ENCODE measurements at places on chromosomes 13 and 19.
A peak's percentile ranks its signal among the peaks of the same experiment; 100 is the strongest.

DNA sequence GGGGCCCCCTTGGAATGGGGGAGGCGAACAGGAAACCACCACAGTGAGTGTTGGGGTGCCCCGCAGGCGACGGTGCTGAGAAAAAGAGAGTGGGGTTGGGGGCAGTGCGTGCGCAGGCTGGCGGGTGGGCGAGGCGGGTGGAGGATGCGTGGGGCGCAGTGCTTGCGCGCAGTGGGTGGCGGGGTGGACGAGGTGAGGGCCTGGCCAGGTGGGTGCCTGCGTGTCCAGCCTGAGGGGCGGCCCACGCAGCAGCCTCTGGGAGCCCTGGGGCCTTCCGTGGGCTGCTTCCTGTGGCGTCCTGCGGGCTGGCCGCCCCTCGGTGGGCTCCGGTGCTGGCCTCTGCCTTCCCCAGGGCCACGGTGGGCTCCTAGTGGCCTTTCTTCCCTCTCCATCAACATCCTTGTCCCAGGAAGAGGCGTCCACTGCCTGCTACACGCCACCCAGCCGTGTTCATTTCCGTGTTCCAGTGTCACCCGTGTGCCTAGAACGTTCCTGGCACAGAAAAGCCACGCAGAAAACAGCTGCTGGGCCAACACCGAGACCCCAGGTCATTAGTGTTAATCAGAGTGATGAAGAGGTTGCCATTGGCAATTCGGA lies 7.1 kb downstream of the ATP11A start:
- no peak for DNase-seq

DNA sequence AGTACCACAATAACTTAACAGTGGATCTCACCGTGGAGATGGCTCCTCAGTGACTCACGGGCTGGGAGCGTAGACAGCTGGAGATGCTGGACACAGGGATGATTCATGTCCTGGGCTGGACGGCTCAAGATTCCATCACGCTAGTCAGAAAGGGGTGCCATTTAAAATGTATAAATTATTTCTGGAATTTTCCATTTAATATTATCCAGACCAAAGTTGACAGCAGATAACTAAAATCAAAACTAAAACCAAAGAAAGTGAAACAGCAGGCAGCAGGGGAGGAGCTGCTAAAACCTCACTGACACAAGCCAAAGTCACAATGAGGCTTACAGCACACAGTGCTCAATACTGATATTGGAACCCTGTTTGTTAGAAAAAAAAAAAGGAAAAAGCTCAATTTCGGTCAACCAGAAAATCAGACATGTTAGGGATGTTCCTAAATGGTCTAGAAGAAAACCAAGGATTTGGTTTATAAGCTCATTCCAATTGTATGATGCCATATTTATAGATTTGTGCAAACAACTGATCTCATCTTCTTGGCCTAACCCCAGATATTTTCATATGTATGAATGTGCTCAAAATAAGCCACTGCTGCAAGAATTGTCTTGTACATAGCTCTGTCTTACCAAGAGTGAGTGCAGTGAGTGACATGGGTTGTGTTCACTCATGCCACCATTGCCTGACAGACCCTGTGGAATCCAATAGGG lies 111.8 kb downstream of the SACS start:
- DNase-seq, result peak; percentile 10

DNA sequence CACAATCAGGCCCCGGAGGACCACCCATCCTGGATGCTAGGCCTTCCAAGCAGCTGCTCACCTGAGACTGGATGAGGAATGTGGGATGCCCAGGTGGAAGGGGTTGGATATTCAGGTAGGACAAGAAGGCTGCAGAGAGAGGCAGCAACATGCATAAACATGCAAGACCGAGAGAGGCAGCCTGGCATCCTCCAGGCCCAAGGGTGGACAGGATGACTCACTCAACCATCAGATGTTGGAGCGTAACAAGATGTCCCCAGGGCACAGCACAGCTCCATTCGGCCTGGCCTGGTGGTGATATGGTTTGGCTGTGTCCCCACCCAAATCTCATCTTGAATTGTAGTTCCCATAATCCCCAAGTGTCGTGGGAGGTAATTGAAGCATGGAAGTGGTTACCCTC lies 10.0 kb upstream of the CABP5 start:
- DNase-seq, result no peak

DNA sequence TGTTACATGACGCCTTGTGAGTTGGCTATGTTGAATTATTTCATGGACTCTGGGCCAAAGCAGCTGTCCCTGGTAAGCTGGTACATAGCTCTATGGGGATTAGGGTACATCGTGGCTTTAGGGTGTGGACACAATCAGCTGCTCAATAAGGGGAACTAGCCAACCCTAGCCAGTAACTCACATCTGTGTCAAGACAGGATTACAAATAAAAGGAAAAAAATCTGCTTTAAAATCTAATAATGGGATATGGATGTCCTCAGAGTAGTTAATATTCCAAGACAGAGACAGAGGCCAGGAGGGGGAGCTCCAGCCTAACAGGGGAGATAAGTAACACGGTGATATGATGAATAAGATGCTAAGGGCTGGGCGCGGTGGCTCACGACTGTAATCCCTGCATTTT lies 21.1 kb upstream of the ZNF766 start:
- DNase-seq, result peak; percentile 43

DNA sequence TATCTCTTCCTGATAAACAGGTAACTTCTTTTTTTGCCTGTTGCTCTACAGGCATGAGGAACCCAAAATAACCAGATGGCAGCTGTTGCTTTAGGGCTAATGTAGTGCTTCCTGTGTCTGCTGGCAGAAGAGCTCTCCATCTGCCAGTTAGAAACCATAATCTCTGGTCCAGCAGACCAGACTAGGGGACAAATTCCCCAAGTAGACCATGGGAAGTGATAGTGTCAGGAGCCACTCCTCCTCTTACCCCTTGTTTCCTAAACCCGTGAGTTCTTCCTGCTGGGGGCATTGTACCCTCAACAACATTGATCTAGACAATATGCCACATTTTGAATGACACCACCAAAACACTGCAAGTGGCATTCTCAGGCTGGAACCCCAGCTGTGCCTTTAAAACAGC lies 135.9 kb downstream of the DLEU7 start:
- DNase-seq, result peak; percentile 28

DNA sequence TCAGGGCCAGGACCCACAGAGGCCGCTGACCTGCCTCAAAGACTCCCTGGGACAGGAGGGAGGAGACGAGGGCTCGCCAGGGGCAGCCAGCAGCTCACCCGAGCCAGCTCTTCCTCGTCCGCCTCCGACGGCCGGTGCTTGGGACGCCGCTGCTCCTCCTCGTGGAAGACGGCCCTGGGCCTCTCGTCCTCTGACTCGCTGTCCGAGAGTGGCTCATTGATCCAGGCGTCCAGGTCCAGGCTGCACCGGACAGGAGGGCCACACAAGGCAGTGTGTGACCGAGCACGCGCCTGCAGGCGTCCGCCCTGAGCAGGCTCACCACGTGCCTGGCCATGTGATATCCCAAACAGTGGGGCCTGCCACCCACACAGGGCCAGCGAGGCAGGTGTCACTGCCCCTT lies 19.8 kb downstream of the IZUMO4 start:
- DNase-seq, result no peak

GRCh38 chr13:90089051-90089450 lies 1258.4 kb upstream of the MIR17HG start:
- DNase-seq, result no peak

- DNase-seq, result no peak
These were observed 196.2 kb upstream of the ZNF536 start for GRCh38 chr19:30175987-30176386.

DNA sequence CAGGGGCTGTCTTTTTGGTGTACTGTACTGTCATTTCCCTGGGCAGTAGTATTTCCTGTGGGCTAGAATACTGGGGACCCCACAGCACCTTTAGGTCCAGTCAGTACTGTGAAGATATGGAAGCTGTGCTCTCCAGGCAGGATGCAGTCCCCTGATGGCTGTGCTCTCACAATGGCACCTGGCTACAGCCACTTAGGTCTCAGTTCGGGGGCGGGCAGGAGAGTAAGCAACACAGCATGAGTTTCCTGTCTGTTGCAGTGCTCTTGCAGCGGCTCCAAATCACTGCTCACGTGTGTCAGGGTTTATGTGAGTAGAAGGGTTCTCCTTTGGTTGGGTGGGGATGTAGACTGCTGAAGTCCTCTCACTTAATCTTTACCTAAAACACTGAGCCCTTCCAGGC lies 810.4 kb downstream of the DACH1 start:
- DNase-seq, result no peak

DNA sequence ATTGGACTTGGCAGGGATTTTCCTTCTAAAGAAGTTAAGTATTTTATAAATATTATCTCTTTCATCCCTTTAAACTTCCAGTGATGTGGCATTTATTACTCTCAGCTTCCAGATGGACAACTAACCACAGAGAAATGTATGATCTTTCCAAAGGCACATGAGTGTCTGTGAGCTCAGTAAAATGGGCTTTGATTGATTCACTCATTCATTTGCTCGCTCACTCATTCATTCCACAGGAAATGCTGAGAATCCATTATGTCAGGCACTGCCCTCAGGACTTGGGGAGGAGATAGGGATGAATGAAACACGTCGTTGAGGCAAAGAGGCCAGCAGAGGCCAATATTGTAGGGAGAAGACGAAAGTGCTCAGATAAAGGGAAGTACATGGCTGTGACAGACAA lies 359.3 kb downstream of the EFNB2 start:
- DNase-seq, result no peak

GRCh38 chr13:80866921-80867320 lies 526.0 kb upstream of the SPRY2 start:
- DNase-seq, result no peak

DNA sequence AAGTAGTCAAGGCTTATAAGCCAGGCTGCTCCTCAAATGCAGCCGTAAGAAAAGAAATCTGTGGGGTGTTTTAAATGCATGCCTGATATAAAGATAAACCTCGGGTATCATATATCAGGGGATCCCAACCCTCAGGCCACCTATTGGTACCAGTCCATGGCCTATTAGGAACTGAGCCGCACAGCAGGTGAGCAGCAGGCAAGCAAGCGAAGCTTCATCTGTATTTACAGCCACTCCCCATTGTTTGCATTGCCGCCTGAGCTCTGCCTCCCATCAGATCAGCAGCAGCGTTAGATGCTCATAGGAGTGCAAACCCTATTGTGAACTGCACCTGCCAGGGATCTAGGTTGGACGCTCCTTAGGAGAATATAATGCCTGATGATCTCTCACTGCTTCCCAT lies 233.5 kb upstream of the SERP2 start:
- no peak for DNase-seq

DNA sequence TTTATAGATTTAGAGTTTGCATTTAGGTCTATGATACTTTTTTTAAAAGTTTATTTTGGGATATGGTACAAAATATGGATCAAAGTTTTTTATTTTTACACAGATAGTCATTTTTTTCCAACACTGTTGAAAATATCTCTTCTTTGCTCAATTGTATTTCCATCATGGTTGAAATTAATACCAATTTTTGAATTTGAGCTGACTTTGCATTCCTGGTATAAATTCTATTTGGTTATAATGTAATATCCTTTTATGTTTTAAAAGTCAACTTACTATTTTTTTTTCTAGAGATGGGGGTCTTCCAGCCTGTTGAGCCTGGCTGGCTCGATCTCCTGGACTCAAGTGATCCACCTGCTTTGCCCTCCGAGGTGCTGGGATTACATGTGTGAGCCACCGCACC lies 620.1 kb downstream of the OLFM4 start:
- no peak for DNase-seq

DNA sequence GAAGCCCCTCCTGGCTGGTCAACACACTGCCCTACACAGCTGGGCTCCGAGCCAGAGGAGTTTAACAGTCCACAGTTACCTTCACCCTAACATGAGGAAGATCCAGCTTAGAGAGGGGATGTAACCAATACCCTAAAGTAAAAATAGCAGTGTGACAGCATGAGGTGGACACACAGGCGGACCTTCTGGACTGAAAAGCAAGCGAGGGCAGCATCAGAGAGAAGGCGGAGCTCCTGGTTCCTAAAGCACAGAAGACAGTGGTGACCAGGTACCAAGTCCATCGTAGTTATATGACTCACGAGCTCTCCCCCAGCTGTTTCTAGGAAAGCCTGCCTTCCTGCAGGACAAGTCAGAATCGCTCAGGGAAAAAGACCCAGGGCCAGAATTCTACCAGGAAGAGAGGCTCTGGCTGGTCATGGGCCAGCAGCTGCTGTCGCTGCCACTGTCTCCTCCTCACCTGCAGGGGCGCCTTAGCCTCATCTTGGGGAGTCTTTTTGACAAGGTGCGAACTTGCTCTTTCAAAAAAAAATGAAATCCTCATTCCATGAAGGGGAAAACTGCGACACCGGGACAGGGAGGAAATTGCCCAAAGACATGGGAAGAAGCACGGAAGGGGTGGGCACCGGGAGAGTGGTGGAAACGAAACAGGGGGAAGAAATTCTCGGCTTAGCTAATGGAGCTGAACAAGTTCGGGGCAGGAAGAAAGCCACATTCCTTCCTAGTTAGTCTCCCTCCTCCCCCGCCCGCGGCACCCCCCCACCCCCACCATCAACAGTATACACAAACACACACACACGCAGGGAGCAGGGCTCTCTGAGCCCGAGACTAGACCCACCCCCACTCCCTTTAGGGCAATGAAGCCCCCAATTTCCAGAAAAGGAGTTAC lies 1.7 kb downstream of the ELL start:
- peak; percentile 83 for DNase-seq

GRCh38 chr19:14401468-14402195 lies 17.5 kb downstream of the DDX39A start:
- no peak for DNase-seq

GRCh38 chr19:7602240-7602934 lies 6.7 kb downstream of the CAMSAP3 start:
- no peak for DNase-seq

DNA sequence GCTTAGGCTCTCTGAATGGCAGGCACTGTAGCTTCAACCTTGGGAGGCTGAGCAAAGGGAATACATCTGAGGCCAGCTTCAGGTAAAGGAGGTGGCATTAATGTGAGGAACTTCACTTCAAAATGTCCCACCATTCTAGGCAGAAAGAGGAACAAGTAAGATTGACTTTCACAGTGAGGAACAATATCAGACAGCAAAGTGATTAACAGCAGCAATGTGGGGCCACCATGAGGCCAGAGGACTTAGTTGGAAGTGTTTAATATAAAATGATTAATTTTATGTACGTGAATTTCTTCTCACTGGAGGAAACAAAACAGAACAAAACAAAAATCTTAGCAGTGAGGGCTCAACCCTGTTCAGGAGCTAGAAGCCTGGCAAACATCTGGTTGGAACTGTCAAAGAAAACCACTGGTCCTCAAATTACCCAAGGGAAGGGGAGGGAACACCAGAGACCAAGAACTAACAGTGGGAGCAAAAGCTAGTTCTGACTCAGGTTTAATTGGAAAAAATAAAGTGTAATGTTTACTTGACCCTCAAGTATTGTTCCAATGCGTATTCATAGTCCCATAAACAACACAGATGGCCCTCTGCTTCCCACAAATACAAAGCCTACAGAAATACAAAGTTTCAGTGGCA lies 43.9 kb upstream of the FRY start:
- DNase-seq, result no peak

DNA sequence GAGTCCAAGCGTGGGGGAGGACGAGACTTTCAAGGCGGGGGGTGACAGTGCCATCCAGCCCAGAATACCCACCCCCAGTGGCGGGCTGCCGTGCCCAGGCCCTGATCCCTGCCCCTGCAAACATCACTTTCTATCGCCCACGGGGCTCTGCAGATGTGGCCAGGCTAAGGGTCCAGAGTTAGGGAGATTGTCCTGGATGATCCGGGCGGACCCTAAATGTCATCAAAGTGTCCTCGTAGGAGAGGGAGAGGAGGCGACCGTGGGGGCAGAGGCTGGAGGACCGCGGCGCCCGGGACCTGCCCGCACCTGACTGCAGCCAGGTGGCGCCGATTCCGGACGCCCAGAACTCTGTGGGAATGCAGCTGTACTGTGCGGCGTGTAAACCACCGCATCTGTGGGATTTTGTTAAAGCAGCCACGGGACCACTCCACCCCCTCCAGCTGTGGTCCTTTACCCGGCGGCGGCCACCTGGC lies 32.4 kb downstream of the GJA3 start:
- DNase-seq, result no peak

GRCh38 chr13:68057836-68058235 lies 827.7 kb upstream of the PCDH9 start:
- DNase-seq, result no peak

All from MM.1S (cell line).